ENCODE measurements at places on chromosomes 7 and 10.
A peak's percentile ranks its signal among the peaks of the same experiment; 100 is the strongest.

GRCh38 chr10:123781956-123782500 is 109.6 kb downstream of the CPXM2 start:
- no peak for DNase-seq

GRCh38 chr7:28484606-28484935 is 72.3 kb downstream of the CREB5 start:
- DNase-seq = no peak

DNA sequence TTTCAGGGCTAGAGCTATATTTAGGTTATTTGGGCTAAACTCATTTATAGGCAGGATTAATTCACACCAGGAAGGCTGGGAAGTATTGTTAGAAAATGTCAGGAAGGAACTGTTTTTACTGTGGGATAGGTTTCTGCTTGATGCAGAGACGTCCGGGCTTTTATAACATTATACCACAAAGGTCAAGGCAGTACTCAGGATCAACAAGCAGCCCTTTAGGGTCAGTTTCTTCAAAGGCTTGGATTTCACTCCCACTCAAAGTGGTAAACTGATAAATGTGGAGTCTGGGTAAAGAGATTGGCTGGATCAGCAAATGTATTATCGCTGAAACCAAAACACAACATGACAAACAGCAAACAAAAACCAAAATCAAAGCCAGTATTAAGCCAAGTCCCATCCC is 127.2 kb downstream of the ARL5B start:
- no peak for DNase-seq

DNA sequence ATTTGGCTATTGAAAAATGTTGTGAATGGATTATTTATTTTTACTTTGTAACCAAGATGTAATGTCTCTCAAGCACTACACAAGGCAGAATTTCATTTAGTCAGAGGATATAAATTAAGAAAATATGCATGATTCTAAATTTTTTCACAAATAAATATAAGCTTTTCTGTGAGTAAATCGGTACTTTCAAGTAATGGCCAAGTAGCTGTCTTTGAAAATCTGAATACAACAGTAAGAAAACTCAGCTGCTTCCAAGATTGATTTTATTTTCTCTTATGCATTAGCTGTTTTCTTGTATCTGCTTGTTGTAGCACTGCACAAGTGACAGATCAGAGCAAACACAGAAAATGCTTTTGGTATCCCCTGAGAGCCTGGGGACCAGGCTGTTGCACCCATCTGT is 998.5 kb upstream of the GHITM start:
- no peak for DNase-seq

GRCh38 chr10:28881171-28881882 is 204.0 kb downstream of the BAMBI start:
- DNase-seq = no peak

DNA sequence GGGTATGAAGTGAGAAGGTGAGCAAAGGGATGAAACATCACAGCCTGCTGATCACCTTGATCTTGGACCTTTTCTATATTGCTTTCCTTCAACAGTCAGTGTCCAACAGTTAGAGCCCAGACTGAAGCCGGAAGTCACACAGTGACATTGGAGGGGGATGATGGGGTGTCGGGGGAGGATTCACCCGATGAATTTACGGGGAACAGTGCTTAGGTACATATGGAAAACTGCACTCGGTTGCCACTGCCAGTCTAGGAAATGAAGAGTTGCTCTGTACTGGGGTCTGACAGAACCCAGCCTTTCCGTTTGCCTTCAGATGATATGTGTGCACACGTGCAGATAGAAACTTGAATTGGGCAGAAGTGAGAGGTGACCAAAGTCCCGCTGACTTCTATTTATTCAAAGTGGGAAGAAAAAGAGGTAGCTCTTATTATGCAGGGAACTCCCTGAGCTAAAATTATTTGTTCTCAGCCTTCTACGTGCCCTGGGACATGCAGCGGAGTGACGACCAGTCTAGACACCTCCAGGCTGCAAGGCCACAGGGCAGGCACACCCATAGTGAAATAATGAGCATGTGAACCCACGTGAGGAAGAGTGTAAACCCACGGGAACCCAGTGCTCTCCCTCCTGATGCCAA is 107.2 kb upstream of the INHBA start:
- DNase-seq = no peak

DNA sequence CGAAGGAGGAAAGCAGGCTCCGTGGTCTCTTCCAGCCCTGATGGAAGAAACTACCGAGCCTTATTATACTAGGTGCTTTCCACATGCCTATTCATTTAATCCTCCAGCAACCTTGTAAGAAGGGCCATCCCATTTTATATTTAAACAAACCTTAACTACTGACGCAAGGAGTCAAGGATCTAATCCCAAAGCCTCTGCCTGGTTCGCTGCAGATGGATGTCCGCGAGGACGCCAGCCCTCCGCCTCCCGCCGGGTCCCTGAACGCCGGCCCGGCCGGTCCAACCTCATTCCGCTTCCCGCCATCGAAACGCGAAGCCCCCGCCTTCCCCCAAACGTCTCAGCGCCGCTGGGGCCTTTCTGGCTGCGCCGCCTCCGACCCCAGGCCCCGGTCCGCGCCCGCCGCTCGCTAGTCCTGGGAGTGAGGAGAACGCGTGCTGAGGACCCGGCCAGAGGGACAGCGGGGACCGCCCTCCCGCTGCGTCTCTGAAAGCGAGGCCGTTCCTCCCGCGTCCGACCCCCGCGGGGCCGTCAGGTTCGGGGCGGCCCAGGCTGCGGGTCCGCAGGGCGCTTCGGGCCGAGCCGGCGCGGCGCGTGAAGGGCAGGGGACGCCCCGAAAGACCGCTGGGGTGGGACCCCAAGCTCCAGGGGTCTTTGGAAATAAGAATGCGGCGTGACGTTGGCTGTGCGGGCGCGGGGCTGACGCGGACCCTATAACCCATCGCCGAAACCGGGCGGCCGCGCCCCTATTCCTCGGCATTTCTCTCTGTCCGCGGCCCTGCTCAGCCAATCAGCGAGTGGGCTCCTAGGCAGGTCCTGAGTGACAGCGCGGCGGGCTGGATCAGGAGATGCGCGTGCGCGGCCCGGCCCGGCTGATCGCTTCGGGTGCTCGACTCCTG is at the start of gene ATP6V0E2:
Gene ATP6V0E2 (plus strand): TSS at position 896 of the 896 bp plus-strand sequence. CDS start 97 bp downstream, outside the sequence.
- DNase-seq = peak; percentile 93

DNA sequence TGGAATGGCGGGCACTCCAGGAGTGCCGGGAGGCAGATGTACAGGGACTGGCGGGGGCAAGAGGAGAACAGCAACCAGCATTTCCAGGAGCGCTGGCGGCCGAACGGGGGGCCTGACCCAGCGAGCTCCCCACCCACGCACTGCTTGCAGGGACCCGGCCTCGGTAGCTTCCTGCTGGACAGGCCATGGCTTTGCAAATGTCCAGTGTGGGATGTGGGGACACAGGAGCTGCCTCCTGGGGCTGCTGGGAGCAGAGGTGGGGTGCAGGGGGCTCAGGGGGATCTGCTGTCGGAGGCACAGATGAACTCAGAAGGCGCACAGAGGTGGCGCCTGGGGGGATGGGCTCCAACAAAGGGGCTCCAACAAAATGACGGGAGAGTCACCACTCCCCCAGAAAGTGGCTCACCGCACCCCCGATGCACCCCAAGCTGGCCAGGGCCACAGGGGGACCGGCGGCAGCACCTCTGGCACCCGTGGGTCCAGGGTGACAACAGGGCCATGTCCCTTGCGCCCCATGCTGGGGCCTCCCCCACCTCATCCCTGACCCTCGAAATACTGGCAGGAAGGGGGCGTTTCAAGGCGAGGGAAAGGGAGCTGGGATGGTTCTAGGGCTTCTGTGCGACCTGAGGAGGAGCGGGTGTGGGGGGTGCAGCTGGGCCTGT is 41.1 kb downstream of the AP5Z1 start:
- no peak for DNase-seq

DNA sequence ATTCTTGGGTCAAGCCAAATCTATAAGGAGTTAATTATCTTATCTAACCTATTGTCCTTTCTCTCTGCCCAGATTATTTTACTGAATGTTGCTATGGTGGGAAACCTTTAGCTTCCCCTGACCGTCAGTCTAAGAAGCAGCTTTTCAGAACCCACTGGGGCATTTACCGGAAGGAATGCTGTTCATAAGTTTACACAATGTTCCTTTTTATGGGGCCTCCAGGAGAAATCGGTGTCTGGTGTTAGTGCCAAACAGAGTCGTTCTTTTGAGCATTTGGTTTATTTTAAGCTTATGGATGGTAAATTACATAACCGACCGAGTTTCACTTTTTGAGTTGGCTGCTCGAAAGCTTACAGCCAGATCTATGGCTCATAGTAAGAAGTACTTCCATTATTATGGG is 111.9 kb downstream of the CACNB2 start:
- DNase-seq = no peak

DNA sequence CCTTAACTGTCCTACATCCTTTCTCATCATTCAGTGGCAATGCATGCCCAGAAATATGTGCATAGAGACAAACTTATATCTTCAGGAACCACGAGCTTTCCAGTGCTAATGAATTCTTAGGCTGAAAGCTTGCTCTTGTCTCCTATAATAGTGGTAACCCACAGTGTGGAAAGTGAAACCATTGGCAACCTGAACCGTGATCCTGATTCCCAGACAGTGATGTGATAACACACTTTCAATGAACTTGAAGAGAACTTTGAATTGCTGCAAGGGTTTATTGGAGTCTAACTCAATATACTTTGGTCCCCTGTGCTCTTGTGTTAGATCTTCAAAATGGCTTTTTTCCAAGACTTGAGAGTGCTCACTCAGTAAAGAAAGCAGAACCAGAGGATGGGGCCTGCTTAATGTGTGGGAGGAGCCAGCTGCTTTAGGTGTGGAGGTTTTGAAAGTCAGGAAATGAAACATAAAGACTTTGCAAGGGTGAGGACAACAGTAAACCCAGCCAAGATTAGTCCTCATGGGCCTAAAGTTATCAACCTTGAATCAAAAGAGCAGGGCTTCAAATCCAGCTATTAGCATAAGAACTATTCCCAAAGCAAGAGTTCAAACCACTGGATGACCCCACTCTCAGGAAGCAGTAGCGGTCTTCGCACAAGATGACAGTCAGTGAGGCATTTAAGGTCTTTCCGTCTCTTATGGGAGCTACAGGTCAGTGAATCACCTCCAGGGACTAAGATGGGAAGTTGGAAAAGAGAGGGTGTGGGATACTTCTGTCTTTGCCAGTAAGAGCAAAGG is 332.4 kb upstream of the NRP1 start:
- no peak for DNase-seq

GRCh38 chr7:15504351-15504750 is 57.5 kb downstream of the AGMO start:
- no peak for DNase-seq

GRCh38 chr10:52229291-52229931 is 84.7 kb upstream of the DKK1 start:
- DNase-seq = no peak

DNA sequence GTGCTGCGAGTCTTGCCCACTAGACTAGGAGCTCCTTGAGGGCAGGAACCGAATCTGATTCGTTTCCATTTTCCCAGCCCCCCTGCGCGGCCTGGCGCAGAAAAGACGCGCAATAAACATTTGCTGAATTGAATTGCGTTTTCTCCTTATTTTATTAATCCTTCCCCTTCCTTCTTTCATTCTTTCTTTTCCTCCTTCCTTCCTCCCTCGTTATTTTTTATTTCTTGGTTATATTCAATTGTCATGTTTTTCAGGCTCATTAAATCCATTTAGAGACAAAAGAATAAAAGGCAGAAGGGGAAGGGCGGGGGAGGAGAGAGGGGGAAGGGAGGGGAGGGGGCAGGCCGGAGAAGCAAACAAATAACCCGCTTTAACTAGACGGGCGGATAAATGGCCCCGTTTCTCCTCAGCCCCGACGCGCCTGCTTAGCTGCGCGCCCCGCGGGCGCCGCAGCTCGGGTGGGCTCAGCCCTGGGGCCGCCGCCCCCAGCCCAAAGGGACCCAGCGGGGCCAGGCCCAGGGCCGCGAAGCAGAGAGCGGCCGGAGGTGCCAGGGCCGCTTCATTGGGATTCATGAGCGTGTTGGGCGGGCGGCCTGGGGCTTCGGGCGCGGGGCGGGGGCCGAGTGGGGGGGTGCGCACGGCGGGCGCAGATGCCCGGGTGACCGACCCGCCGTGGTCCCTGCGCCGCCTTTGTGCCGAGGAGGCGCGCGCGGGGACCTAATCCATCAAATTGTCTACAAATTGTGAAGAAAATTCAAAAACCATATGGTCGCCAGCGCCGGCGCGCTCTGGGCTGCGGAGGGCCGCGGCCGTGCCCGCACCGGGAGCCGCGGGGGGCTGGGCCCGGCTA is 5.0 kb downstream of the LBX1 start:
- no peak for DNase-seq

GRCh38 chr7:133001727-133002126 is 80.2 kb downstream of the CHCHD3 start:
- DNase-seq = no peak

- DNase-seq = no peak
These were observed 116.5 kb downstream of the GRM3 start for GRCh38 chr7:86760236-86760635.

- no peak for DNase-seq
These were observed 31.1 kb upstream of the ABCA13 start for GRCh38 chr7:48140001-48140681.

DNA sequence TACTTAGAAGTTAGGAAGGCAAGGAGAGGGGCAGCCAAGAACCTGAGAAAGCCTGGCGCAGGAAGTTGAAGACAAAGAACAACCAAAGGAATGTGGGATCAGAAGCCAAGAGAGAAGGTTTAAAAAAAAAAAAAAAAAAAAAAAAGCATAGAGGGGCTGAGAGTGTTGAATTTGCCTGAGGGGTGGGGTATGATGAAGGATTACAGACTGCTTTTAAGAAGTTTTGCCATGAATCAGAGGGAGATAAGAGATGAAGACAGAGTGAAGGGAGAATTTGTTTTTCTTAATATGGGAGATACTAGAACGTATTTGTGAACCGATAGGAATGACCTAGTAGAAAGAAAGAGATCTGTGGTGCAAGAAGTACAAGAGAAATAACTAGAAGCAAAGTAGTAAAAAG is 6.7 kb downstream of the SLC26A4 start:
- no peak for DNase-seq

DNA sequence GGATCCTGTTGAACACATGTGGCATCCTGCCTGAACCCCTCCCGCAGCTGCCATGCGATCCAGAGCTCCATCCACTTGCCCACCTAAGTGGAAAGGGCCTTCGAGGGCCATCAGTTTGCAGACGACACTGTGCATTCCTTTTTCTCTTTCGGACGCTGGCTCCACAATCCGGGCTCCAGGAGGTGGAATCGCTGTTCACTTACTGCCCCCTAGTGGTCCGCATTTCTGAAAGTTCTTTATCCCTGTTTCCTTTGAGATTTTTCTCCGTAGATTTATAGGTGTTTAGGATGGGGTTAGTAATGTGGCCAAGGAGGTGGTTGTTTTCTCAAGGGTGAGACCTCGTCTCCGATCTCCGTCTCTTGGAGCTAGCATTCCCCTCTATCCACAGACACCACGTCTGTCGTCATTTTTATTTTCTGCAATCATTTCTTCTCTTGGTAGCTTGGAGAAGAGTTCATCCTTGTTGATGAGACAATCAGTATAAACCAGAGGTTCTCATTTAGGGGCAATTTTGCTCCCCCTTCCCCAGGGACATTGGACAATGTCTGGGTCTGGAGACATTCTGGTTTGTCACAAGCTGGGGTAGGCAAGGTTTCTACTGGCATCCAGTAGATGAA is 204.6 kb downstream of the ARHGAP21 start:
- no peak for DNase-seq

GRCh38 chr7:45391618-45392451 is 182.3 kb upstream of the ADCY1 start:
- no peak for DNase-seq
